Germinal center (tissue), 1 donor: ENCODE measurements at places on chromosomes 2 and 18.

DNA sequence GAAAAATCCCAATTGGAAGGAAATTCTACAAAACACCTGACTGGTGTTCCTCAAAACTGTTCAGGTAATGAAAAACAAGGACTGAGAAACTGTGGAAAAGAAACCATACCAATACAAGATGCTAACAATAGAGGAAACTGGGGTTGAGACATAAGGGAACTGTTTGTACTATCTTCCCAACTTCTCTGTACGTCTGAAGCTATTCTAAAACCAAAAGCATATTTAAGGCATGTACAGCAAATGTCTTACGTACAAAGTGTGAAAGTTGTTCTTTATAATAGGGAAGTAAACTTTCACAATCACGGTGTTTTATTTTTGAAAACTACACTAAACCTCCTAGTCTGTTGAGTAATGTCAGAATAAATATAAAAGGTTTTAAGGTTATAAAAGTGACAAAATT lies 776.1 kb upstream of the RAB6C start:
- DNase-seq, result no peak

DNA sequence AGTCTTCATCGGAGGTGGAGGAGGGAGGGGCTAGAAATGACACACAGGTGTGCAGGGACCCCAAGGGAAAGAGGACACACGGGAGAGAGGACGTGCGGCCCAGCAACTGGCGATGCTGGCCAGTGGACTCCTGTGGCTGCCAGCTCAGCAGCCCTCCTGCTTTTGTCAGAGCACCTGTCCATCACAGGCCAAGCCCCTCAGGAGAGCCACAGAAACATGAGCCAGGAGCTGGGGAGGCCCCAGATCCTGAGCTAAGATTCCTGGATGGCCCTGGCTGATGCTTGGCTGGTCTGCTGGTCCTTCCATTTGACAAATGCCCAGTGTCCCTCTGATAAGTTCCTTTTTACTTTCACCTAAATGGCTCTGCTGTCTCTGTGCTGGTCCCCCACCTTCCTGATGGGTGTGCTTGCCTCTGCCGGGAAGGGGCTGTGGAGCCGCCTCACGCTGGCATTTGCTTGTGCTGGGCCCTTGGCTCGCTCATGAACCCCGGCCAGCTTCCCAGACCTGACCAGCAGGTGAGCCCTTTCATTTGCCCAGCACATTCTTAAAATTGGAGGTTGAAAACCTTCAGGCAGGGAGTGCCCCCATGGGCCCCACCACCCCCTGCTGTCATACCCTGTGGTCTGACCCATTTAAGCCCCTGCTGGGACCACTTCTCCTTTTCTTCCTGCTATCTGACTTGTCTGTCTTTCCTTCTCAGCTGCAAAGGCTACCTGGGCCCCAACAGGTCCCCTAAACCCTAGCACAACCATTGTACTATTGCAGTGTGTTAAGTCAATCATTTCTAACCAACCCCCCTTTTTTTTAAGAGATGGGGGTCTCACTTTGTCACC lies 37.3 kb downstream of the CYP27C1 start:
- DNase-seq, result no peak

- no peak for DNase-seq
Observed at GRCh38 chr2:33706410-33706809, 107.3 kb upstream of the FAM98A start.

DNA sequence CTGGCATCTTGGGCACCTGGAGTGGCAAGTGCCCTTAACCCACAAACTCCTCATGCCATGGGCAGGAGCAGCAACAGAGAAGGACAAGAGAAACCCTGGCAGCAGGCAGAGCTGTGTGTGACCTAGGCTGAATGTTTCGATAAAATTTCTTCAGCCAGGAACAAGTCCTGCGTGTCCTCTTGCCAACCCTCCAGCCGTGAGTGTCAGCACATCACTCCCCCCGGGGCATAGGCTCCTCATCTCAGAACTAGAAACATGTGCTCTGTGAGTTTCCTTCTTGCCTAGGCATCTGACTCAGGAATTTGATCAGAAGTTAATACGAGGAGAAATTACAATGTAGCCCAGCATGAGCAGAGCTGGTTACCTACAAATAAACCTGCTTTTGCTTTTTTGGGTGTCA lies 2.2 kb downstream of the ABCG8 start:
- DNase-seq, result no peak

DNA sequence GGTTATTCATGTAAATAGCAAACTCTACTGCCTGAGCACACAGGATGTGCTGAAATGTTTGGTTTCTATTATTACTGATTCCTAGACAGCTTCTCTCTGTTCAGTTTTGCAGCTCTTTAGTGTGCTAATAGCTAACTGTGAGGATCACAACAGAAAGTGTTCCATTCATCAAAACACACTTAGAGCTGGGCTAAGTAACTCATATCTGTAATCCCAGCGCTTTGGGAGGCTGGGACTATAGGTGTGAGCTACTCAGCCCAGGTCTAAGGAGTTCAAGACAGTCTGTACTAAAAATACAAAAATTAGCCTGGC lies 63.2 kb downstream of the MOGAT1 start:
- no peak for DNase-seq

GRCh38 chr2:62928015-62928414 lies 122.6 kb upstream of the OTX1 start:
- DNase-seq, result no peak

- no peak for DNase-seq
Observed at GRCh38 chr18:46676182-46676835, 19.3 kb upstream of the LOXHD1 start.

DNA sequence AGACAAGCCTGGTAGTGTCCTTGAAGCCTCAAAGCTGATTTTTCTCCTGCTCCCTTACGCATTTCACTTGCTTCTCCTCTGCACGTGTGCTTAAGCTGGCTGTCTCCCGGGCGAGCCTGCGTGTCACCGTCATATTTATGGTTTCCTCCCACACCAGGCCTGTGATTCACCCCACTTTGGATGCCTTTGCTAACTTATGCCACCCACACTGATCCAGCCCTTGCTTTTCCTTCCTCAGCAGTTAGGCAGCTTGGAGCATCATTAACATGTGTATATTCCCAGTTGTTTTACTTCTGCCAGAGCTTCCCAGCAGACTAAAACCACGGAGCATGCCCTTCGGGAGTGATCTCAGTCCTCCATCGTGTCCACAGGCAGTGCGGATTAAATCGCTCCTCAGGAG lies 2.2 kb downstream of the ST3GAL5 start:
- DNase-seq, result no peak

GRCh38 chr2:170146784-170147183 lies 31.2 kb upstream of the MYO3B start:
- DNase-seq, result no peak

DNA sequence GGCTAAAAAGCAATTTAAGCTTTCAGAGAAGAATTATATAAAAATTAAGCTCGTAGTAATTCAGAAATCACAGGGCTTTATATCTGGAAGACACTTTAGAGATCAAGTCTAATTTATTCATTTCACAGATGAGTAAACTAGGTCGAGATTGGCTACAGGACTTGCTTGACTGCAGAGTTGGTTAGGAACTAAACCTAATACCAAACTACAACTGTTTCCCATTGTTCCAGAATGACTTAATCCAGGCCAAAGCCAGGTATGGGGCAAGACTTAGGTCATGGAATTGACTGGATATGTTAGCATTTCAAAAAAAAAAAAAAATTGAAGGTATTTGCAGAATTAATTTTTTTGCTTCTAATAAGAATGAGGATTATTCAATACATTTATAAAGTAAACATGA lies 146.1 kb downstream of the RIT2 start:
- no peak for DNase-seq

GRCh38 chr2:28408764-28409599 lies 16.3 kb downstream of the FOSL2 start:
- DNase-seq, result no peak

GRCh38 chr2:38033646-38034045 lies 42.3 kb downstream of the CYP1B1 start:
- no peak for DNase-seq

GRCh38 chr2:231132129-231132528 lies 7.3 kb upstream of the HTR2B start:
- DNase-seq, result no peak

DNA sequence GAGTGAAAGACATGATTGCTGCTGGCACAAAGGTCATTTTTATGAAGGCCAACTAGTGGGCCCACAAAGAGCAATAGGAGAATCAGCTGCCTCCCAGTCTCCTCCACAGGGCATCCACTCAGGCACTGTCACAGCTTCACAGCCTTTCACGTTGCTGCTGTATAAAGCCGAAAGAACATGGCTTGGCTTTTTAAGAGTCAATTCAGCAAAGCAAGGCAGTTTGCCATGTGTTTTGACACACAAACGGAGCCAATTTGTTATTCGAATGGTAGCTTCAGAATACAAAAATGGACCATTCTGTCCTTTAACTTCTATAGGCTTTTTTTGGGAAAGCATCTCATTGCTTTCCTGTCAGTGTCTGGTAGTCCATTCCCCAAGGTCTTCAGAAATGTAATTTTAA lies 283.4 kb upstream of the PARD3B start:
- no peak for DNase-seq

GRCh38 chr2:71831193-71831577 lies 316.5 kb downstream of the CYP26B1 start:
- no peak for DNase-seq

DNA sequence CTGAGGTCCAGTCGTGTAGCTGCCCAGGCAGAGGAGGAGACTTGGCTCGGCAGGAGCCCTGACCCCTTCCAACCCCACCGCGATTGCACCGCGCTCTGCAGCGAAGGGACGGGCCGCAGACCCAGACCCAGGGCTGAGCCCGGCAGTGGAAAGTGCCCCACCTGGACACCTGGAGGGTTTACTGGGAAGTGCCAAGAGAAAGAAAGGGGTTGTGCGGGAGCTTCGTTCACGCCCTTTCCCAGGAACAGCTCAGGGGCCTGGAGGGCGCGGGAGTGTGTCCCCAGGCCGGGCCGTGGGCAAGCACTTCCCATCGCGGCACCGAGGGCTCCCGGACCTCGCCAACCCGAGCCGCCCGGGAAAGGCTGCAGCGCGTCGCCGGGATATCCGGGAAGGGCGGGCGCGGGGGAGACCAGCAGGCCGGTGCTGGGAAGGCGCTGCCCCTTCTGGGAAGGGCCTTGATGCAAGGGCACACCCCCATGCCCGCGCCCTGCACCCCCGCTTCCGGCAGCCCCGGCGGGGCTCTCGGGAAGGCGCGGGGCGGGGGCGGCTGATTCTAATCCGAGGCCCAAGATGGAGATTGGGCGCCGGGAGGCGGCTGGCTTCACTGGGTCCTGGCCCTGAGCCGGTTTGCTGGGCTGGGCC lies 36.1 kb upstream of the MRPL33 start:
- peak; percentile 41 for DNase-seq

DNA sequence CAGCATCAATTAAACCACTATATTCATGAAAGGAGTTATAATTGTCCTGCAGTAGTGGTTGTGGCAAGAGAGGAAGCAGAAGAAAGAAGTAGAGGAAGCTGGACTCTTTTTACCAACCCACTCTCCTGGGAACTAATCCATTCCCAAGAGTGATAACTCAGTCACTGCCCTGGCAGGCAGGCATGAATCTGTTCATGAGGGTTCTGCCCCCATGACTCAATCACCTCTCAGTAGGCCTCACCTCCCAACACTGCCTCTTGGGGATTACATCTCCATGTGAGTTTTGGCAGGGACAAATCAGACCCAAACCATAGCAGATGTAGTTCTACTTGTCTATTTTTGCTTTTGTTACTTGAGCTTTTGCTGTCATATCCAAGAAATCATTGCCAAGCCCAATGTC lies 232.7 kb upstream of the MAP2 start:
- DNase-seq, result no peak

DNA sequence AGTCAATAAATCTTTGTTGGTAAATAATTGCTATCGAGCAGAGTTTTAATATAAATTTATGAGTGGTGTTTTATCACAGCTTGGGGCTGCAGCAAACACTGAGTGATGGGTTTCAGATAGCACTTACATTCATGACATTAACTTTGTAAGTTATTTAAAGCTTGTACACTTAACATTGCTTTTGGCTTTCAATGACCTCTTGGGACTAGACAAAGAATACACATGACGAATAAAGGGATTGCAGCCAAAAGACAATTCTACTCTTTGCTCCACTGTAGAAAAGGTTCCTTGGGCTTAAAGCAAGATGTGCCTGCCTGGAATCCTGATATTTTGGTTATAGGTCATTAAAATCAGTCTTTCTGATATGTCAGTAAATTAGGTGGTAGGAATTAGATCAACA lies 299.5 kb downstream of the GBX2 start:
- DNase-seq, result no peak

DNA sequence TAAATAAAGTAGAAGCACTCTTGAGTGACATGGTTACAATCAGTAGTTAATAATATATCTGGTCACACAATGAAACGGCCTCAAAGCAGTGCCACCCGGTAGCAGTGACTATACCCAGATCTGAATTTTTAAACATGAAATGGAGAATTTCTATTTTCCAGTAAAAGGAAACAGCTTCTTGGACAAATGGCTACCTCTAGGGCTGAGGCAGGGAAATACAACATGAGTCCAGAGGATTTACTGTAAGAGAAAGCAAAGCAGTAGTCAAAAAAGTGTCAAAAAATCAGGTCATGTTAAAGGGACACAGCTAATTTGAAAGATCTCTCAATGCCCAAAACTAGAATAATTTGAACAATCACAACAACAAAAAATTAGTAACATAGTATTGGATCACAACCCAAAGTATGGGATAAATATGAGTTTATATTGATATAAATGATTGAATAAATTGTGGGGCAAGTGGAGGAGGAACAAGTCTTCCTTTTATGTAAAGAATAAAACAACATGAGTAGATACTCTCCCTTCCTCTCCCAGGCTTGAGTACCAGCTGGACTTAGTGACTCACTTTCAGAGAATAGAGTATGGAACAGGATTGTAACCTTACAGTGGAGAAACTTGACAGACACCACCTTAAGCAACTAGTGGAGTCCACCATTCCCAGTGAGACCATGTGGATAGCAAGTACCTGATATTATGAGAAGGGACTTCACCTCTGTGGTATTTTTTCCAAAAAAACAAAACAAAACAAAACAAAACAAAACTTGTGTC lies 180.8 kb downstream of the MBD2 start:
- no peak for DNase-seq

- no peak for DNase-seq
Observed at GRCh38 chr18:63290821-63291200, 28.8 kb downstream of the BCL2 start.

- DNase-seq, result no peak
Observed at GRCh38 chr2:122100346-122100745, 344.9 kb downstream of the TSN start.
